Activated CD4-positive, alpha-beta T cell treated with anti-CD3 and anti-CD28 coated beads, Interleukin-2, amount 50 U/mL, for 4 hours (primary cell): ENCODE measurements at places on chromosomes 7 and 10.

DNA sequence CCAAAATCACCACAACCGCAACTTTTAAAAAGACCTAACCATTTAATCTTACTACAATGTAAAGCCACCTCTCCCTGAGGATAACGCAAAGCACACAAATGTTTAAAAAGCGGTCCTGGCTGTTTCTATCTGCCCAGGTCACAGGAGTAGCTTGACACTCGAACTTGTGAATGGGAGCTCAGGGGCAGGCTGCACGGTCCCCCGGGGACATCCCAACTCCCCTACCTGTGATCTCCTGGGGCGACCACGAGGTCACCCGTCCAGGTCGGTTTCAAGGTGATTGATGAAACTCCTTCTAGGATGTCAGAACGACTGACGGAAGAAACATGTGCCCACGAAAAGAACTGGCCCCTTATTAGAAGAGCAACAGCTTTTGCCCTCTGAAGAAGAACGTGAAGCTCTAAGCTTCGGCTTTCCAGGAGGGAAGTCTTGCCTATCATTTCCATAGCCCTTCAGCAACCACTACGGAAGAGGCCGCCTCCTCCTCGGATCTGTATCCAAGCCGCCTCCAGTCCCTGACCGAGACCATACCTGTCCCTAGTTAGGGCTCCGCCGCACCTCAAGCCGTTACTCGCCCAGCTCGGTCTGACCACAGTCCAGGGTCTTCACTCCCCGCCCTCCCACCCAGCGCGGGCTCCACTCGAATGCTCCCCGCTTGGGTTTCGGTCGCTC, 459 bp downstream of the CYCS start:
- DNase-seq: peak; percentile 17

DNA sequence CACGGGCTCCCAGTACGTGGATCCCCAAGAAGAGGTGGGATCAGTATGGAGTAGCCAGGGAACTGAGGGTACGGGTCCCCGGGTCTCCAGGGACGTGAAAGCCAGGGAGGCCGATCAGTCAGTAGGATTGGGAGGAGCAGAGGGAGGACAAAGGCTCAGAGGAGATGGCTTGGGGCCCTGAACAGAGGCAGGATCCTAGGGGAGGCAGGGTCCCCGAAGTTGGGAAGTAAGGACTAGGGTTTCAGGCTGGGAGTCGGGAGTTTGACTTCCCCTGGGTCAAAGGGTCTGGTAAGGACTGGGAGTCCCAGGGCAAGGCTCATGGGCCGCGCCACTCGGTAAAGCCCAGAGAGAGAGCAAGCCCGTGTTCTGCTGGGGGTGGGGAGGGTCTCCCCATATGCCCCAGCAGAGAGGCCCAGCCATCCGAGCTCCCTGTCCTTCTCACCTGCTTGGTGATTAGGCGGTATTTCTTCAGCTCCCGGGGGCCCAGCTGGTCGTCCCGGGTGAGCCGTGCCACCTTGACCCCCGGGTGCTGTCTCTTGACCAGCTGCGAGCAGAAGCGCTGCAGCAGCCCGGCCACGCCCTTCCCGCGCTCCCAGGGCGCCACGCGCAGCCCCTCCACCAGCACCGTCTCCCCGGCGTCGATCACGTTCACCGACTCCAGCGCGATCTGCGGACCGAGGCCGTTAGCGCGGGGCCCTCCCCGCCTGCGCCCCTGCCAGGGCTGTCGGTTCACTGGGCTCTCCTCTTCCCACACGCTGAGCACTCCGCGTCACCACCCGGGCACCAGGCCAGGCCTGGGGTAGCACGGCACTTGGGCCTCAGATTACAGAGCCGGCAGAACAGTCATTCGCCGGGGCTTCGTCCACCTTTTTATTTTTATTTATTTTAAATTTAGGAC, 7.0 kb downstream of the NAT16 start:
- DNase-seq: no peak

GRCh38 chr10:128209862-128210214, 83.6 kb upstream of the MKI67 start:
- no peak for DNase-seq

GRCh38 chr7:4738711-4739527, 36.5 kb upstream of the AP5Z1 start:
- DNase-seq: peak; percentile 18

- no peak for DNase-seq
Measured at GRCh38 chr7:126657137-126657536, 595.6 kb downstream of the GRM8 start.

- no peak for DNase-seq
Measured at GRCh38 chr10:100014071-100014762, 4.5 kb upstream of the DNMBP start.

GRCh38 chr7:298375-298702, 8.4 kb downstream of the FOXL3 start:
- no peak for DNase-seq

GRCh38 chr7:24381894-24382505, 98.0 kb downstream of the NPY start:
- no peak for DNase-seq

DNA sequence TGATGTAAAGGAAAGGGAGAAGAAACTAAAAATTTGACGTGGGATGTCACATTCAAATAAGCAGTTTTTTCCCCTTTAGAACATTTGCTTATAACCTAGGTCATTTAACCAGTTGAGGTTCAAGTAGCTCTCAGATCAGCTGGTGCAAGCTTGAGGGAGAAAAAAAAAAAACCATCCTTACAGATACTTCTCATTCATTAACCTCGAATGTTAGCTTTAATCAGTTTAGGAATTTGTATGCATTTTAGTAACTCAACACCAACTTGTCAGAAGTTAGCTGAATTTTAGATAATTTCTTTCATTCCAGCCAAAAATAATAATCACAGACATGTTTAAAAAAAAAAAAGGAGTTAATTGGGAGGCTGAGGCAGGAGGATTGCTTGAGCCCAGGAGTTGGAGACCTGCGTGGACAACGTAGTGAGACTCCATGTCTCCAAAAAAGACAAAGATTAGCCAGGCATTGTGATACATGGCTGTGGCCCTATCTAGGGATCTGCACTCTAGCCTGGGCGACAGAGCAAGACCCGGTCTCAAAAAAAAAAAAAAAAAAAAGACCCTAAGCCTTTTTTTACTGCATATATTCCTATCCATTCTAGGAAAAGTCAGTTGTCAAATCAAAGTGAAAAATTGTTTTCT, 46.2 kb downstream of the BMPR1A start:
- no peak for DNase-seq

DNA sequence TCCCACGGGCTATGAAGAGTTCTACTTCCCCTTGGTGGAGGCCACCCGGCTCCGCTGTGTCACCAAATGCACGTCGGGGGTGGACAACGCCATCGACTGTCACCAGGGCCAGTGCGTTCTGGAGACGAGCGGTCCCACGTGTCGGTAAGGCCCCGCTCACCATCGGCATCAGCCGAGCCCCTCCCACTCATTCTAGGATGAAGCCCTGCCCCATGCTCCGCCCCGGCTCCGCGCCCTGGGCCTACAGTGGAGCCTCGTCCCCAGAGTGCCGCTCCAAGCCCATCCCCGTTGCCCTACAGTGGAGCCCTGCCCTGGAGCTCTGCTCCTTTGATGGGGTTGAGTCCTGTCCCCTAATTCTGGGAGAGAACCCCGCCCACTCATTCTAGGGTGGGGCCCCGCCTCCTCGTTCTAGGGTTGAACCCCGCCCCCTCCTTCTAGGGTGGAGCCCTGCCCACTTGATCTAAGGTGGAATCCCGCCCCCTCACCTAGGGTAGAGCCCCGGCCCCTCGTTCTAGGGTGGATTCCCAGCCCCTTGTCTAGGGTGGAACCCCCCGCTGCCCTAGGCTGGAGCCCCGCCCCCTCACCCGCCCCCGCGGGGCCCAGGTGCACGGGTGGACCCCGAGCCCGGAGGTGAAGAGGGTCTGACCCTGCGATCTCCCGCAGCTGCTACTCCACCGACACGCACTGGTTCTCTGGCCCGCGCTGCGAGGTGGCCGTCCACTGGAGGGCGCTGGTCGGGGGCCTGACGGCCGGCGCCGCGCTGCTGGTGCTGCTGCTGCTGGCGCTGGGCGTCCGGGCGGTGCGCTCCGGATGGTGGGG, 3.4 kb upstream of the MUC12 start:
- DNase-seq: peak; percentile 64
